Left renal pelvis (tissue), 4 donors: ENCODE measurements at places on chromosomes 1 and 21. TPM values are rescaled to one million over a fixed set of nuclear protein-coding genes. Genes with fewer than 3 reads are reported as not detected.

The GPR37L1 gene
- polyA plus RNA-seq: 0.08 TPM

The LIN9 gene
- 10.4 TPM for polyA plus RNA-seq

The ATP1A4 gene
- not detected for polyA plus RNA-seq

The KAZN gene
- polyA plus RNA-seq: 32.9 TPM

The CALML6 gene
- polyA plus RNA-seq: 0.34 TPM

The AGO1 gene
- polyA plus RNA-seq: 18.3 TPM

The CFHR2 gene
- 0.68 TPM for polyA plus RNA-seq

The NLRP3 gene
- 0.96 TPM for polyA plus RNA-seq

- DNase-seq: no peak
Observed at GRCh38 chr1:203048555-203049051, 22.3 kb downstream of the PPFIA4 start.

DNA sequence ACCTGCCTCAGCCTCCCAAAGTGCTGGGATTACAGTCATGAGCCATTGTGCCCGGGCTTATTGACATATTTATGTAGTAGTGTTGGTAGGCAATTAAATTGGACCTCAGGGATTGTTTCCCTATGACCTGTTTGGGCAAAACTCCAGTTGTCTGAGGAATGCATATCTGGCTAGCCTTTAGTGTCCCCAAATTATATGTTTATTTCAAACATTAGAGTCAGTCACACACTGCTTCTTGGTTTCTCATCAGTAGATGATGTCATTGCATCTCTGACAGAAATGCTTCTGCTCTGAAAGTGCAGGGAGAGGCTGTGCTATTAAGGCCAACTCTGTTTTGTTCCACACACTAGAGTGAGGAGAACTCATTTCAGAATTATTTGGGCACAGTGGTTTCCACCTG lies 12.5 kb downstream of the PIP5K1A start:
- DNase-seq: no peak

GRCh38 chr1:43616383-43616782 lies 33.6 kb upstream of the KDM4A start:
- no peak for DNase-seq

- no peak for DNase-seq
Observed at GRCh38 chr1:240337781-240338180, 246.1 kb downstream of the FMN2 start.

DNA sequence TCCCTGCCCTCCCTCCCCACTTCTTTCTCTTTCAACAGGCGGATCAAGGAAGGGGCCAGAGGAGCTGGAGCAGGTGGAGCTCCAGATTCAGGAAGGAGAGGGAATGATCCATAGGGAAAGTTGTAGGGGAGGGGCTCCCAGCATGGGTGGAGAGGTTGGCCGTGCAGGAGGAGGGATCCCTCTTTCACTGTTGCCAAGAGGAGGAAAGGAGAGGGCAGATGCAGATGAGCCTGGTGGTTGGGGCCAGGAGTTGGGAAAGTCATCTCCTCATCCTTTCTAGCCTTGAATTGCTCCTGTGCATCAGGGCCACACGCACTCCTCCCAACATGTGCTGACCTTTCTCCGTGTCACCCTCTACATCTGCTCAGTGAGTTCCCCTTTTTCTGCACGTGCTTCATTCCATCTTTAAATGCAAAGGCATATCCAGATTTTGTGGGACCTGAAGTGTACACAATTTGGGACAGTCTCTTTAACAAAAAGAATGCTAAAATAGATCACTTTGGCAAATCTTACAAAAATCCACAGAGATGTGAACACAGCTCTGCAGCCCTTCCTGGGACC lies 32.4 kb downstream of the ZBTB18 start:
- DNase-seq: no peak

DNA sequence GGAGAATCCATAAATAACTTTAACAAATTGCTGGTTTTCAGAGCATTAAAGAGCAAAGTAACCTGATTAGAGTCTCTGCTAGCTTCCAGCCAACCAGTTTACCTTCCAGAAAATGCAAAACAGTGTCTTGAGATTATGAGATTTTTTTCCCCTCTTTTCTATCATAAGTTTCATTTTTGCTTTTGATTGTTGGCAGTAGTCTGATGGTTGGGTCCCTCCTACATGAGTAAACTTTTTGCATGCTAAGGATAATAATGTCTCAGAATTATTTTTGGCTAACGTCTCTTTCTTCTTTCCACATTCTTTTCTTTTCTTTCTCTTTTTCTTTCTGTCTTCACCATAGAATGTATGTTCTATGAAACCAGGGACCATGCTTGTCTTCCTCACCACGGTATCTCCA lies 6.3 kb upstream of the ADAMTS5 start:
- DNase-seq: no peak

DNA sequence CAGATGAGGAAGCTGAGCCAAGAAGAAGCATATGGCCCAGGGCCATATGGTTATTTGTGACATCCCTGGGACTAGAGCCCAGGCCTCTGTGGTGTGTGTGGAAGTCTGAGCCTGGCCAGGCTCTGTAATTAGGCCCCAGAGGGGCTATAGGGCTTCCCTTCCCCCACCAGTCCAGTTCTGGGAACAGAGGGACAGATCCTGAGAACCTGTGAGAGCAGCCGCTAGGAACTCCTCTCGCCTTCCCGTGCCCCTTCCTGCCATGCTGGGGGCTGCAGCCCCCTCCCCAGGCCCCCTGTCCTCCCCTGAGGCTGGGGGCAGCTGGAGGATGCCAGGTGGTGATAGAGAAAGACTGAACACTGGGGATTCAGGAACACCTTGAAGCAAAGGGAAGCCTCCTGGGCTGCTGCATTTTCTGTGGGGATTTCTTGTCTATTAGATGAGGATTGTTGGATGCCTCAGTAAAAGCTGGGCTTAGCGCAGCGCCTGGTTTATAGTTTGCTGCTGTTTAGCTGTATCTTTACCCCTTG lies 33.3 kb downstream of the COQ8A start:
- no peak for DNase-seq

DNA sequence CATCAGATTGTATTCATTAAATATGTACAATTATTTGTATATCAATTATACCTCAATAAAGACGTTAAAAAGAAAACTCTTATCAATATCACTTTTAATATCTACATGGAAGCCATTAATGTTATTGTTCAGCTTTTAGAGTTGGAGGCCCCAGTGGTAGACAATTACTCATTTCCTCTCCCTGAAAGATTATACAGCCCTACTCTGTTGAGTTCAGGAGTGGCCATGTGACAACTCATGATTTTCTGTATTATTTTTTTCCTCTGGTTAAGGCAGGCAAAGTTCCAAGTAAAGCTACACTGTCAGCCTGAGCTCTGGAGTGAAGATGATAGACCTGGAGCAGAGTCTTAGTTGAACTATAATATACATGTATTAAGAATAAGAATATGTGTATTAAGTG lies 247.9 kb upstream of the B3GALT2 start:
- DNase-seq: no peak

GRCh38 chr1:243313635-243314536 lies 58.0 kb downstream of the SDCCAG8 start:
- no peak for DNase-seq

GRCh38 chr1:159924025-159924790 lies 1.1 kb downstream of the TAGLN2 start:
- no peak for DNase-seq

DNA sequence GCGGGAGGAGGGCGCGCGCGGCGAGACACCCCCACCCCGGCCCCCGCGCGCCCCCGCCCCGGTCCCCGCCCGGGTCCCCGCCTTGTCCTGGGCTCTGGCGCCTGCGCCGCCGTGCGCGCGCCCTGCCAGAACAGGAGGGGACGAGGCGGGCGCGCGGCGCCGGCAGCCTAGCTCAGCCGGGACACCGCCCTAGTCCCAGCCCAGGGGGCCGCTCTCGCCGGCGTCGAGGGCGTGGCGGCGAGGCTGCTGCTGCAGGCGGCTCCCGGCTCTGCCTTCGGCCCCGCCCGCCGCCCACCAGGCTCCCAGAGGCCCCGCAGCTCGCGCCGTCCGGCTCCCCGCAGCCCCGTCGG lies at the start of gene RCAN3:
TSS of gene RCAN3 (plus strand) at position 128 of the 350 bp plus-strand sequence. CDS start 11,537 bp downstream, outside the sequence.
- peak; percentile 77 for DNase-seq

DNA sequence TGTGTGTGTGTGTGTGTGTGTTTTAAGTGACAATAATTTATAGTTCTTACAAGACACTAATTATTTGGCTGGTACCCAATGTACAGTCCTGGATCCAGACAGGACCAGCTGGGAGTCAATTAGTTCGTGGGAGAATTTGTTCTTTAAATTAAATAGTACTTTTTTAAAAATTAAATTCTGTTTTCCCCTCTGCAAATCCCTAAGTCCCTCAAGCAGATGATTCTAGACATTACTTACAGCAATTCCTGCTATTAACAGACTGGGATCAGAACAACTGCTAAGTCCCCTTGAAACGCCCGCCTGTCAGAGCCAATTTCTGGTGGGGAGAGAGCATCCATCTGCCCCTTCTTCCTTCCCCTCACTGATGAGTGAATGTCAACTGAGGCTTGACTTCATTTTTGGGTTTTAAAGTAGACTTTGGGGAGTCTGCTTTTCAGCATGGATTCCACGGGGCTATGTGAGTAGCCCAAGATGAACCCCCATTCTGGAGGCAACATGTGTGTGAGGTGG lies 83.9 kb downstream of the SMYD2 start:
- no peak for DNase-seq

GRCh38 chr1:5399771-5400170 lies 592.5 kb downstream of the NPHP4 start:
- DNase-seq: no peak

DNA sequence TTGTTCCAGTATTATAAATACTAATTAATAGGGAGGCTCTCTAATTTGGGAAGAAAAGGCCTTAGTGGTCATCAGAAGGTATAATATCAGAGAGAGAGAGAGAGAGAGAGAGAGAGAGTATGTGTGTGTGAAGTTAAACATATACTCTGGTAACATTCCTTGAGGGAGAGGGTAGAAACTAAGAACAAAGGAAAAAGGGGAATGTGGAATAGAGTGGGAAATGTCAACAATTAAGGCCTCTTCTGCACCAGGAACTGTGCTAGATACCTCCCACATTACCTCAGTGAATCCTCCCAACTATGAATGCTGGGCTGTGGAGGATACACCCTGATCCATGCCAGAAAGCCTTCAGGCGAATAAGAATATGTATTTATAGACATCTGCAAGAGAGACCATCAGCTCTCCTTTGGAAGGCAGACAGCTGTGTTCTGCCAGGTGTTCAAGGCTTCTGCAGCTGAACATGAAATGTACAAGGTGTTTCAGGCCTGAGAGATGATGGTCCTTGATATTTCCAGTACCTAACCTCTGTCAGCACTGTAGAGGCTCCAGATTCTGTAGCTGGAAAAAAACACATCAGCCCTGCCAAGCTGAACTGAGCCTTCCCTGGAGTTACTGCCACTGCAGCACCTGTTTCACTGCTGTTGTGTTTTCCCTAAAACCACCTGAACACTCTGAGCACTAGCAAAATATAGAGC lies 29.1 kb downstream of the TBX15 start:
- DNase-seq: no peak

- no peak for DNase-seq
Observed at GRCh38 chr1:101145449-101145820, 91.4 kb upstream of the S1PR1 start.

DNA sequence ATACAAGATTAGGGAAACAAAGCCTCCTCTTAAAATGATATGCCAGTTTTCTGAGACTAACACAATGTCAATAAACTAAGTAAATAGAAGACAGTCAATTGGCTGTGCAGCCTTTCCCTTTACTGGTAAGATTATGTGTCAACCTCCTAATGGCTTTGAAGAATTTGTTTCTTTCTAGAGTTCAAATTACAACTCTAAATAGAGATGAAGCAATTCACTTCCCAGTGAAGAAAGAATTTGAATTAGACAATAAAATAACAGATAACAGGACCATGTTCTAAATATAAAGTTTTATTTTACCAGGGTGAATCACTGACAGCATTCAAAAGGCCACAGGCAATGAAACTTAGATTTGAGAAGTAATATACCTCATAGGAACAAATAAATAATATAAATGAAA lies 680.3 kb downstream of the PLA2G4A start:
- no peak for DNase-seq

DNA sequence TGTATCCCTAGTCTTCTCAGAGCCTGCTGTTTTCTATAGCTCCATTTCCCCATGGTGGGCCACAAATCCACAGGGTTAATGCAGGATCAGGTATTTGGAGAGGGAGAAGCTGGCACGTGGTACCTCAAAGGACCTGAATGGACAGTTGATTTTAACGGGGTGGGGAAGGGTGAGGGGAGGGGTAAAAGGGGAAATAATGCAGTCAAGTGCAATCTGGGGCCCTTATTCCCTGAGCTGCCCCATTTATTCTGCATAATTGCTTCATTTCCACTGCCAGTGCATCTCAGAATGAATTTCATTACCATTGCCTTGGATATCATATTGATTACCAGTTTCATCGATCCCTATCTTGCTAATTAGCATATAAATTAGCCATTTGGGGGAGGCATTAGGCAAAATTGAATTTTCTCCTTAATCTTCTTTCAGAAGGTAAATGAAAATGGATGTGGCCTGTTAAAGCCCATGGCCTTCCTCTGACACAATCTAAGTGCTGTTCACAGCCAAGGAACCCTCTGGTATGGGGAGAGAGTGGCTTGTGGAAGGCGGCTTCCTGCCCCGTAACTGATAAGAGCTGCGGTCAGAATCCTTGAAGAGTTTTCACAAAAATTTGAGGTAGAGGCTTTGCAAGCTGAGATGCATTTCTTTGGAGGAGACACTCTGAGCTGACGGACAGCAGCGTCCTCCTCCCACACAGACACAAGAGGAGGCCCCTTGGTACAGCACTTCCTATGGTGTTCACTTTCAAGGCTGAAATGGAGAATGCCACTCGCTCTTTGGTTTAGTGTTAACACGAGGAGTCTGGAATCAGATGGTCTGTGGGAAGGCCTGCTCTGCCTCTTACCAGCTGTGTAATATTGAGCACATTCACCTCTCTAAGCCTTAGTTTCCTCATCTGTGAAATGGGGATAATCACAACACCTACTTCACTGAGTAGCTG lies 34.4 kb downstream of the PHC2 start:
- no peak for DNase-seq

DNA sequence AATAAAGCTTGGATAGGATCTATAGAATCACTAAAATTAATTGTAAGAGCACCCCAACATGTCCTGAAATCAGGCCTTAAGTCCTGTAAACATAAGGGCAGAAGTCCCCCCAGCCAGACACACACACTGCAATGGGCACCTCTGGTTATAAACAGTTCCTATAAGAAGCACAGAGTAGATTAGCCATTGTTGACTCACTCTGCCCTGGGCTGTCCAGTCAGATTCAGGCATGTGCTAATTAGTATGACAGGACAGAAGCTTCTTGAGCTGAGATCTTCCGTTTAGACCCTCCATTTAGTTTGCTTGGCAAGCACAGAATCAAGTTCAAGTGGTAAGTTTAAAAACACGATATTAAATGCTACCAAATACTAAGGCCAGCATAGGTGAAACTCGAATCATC lies 11.8 kb upstream of the DENND1B start:
- DNase-seq: no peak

- no peak for DNase-seq
Observed at GRCh38 chr1:180594723-180595122, 36.0 kb downstream of the OVAAL start.

GRCh38 chr21:15355066-15355465 lies 290.3 kb upstream of the NRIP1 start:
- DNase-seq: no peak

GRCh38 chr1:70436622-70437251 lies 25.7 kb downstream of the CTH start:
- no peak for DNase-seq
